ENCODE measurements at places on chromosomes 13 and 19. TPM values are rescaled to one million over a fixed set of nuclear protein-coding genes. Genes with fewer than 3 reads are reported as not detected.

The ZNF66 gene
- total RNA-seq = 18.4 TPM

The FLT3LG gene
- 112 TPM for total RNA-seq

The MPV17L2 gene
- total RNA-seq = 8.2 TPM

The HSPBP1 gene
- total RNA-seq = 35.0 TPM

The HTR2A gene
- not detected for total RNA-seq
